Left cardiac atrium (tissue), 4 donors: ENCODE measurements at places on chromosomes 11 and 22. TPM values are rescaled to one million over a fixed set of nuclear protein-coding genes. Genes with fewer than 3 reads are reported as not detected.

DNA sequence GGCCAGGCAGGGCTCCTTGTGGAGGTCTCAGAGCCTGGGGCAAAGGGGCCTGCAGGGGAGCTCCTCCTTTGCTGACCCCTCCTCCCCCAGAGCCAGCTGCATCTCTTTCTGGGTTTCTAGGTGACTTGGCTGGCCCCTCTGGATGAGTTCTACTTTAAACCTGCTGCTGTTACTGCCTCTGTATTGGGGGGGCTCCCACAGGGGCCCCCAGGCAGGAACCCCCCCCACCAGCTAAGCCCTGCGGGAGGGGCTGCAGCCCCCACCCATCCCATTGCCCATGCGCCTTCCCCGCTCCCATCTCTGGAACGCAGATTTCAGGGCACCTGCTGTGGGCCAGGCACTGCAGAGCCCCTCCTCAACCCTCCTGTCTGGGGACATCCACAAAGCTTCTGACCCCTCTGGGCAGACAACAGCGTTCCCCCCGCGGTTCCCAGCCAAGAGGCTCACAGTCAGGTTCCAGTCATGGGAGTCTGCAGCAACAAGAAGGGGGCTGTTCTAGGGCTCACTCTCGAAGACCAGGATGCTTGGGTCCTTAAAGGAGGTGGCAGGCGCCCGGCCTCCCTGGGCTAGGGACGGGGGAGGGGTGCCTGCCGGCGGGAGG, 815 bp upstream of the PLCB3 start:
- DNase-seq = no peak

GRCh38 chr22:39806109-39806508, 87.5 kb downstream of the ENTHD1 start:
- DNase-seq = no peak

DNA sequence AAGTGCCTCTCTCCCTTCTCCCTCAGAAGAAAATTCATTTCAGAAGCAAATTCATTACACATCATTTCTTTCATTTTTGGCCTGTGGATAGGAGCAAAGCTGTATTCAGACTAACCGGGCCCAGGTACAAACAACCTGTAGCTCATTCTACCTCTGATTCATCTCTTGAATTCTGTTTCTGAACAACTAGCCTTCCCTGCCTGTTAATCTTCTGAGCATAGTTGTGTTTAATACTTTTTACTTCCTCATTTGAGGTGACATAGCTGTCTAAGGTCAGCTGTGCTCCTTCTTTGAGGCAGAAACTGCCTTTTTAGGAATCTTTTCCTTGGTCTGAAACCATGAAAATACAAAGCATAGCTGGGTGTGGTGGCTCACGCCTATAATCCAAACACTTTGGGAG, 12.6 kb upstream of the IL18BP start:
- DNase-seq = no peak

GRCh38 chr11:23687991-23688390, 808.9 kb upstream of the LUZP2 start:
- DNase-seq = no peak

Gene UPK3A
- total RNA-seq = not detected

DNA sequence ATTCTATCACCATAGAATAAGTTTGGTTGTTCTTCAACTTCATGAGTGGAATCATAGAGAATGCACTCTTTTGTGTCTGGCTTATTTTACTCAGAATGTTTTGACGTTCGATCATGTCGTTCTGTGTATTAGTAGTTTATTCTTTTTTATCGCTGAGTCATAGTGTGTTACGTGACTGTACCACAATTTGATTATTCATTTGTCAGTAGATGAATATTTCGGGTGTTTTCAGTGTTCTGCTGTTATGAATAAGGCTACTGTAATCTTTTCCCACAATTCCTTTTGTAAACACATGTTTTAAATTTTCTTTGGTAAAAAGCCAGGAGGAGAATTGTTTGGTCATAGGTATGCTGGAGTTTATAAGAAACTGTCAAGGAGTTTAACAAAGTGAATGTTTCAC, 279.9 kb upstream of the B3GAT1 start:
- DNase-seq = no peak

Gene SLC16A8
- 0.27 TPM for total RNA-seq

Gene OSM
- total RNA-seq = 1.4 TPM

- no peak for DNase-seq
Observed at GRCh38 chr11:118128721-118129470, 23.7 kb downstream of the SCN4B start.

GRCh38 chr11:86091566-86091965, 22.7 kb upstream of the PICALM start:
- DNase-seq = no peak

Gene CRYBB2
- total RNA-seq = 0.29 TPM

Gene CABP4
- total RNA-seq = 1.3 TPM

- no peak for DNase-seq
Observed at GRCh38 chr11:73295996-73296318, 12.1 kb upstream of the ARHGEF17 start.

DNA sequence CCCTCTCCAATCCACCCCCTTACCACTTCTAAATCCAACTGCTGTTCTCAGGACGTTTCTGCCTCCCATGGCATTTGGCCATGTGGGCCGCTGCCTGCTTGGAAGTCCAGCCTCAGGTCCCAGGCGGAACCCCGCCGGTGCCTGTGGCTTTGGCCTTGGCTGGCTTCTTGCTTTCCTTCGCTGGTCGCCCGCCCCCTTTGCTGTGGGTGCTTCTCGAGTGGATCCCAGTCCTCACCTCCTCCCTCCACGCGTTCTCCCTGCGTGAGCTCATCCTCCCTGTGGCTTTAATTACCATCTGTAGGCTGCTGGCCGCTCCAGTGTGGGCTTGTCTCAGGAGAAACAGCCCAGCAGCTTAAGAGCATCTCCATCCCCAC, 111.7 kb downstream of the NECTIN1 start:
- DNase-seq = no peak

- peak; percentile 73 for DNase-seq
Observed at GRCh38 chr11:82733444-82734119, at the start of gene FAM181B. TSS of gene FAM181B (minus strand) at chr11:82733864. CDS start at chr11:82733729, 135 bp downstream.

GRCh38 chr11:126352934-126353801, 2.3 kb upstream of the ST3GAL4 start:
- no peak for DNase-seq

DNA sequence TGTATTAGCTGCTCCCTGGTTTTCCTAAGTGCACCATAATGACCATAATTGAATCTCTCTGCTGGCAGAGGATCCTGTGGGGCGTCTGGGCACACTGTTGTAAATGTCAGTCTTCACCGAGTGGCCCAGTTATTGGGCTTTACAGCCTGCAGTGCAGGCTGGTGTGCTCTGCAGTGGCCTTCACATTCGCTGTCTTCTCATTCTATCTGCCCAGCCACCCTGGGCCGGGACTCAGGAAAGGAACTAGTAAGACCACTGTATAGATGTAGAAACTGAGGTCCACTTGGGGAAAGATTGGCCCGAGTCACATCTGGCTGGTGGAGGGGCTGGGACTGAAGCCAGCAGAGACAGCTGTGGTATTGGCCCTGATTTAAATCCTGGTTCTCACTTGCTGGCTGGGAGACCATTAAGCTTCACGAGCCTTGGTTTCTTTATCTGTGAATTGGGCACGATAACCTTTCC, 49.3 kb downstream of the TSPAN18 start:
- no peak for DNase-seq

Gene TPST2
- 22.1 TPM for total RNA-seq

DNA sequence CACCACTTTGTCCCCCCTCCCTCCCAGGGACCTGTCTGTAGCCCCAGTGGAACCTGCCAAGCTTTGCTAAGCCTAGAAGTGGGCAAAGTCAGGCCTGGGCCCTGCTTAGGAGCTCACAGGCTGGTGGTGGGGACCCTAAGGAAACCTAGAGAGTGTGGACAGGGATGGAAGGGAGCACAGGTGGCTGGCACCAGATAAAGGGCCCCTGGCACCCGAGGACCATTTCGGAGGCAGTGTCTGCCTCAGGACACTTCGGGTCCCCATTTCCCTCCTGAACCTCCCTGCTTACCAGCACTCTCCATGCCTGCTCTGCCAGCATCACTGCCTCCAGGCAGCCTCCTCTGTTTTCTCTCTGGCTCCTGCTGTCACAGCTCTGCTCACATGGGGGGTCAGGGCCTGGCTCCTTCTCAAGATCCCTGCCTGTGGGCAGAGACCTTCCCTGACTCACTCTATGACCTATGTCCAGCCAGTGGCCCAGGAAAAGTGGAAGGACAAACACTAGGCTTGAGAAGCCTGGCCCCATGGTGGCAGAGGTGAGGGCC, 13.6 kb upstream of the OMP start:
- peak; percentile 8 for DNase-seq

Gene SPA17
- total RNA-seq = 4.0 TPM

DNA sequence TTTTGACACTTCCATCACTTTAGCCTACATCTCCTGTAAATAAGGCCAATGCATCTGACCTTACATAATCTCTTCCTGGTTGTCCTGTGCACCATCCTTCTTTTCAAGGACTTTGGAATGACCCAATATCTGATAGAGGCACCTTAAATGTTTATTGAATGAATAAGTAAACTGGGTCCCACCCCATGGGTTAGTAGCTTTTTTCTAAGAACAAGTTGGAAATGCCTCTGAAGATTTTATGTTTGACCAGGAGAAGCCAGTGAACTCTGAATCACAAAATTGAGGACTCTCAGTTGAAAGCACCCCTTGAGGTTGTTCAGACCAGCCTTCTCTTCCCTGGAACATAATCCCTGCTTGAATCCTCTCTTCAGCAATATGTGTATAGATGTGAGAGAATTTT, 1.4 kb downstream of the RNF185 start:
- DNase-seq = no peak

GRCh38 chr11:67429038-67429668, 859 bp downstream of the RPS6KB2 start:
- no peak for DNase-seq

- no peak for DNase-seq
Observed at GRCh38 chr11:8315463-8315862, 51.8 kb upstream of the LMO1 start.

DNA sequence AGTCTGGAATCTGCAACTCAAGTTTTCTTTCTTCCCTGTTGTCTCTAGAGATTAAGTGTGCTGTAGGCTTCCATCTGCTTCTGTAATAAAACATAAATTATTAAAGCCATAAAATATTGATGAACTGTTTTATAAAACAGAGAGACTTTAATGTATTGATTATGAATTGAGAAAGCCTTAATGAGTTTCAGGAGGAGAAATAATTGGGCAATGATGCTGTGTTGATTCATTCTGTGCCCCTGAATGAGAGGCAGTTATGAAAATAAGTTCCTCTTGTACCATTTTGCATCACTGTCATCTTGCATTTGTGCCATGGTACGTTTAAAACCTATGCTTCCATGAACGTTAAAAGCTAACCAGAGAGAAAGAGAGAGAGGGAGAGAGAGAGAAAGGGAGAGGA, 194.1 kb upstream of the LARGE1 start:
- DNase-seq = no peak

Gene GTF2H1
- 22.2 TPM for total RNA-seq

DNA sequence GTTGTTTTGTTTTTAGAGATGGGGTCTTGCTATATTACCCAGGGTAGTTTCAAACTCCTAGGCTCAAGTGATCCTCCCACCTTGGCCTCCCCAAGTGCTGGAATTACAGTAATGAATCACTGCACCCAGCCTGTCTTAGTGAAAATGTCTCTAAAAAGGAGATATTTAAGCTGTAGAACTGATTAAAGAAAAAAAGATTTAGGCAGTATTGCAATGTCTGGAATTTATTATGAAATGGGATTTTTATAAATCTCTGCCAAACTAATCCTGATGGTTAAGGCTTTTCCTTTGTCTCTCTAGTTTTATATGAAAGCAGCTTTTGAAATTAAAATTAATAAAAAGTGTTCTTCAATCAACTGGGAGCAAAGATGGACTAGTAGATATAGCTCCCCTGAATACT, 2.1 kb downstream of the PLAAT3 start:
- DNase-seq = no peak

DNA sequence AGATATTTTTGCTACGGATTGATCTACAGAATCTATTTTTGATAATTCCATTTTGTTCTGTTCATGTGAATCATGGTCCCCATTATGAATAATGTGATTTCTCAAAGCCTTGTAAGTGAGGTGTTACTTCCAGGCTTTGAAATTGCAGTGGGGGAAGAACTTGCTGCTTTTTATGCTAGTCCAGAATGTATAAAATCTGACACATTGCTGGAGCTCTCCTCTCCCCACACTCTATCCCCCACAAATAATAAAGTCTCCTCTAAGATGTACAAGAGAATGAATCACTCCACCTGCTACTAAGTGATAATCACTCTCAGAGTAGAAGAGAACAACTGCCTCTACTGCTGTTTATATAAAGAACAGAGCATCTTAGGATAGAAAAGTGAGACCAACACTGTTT, 5.9 kb upstream of the RAB6A start:
- DNase-seq = no peak

Gene NELL1
- not detected for total RNA-seq

Gene PHRF1
- 21.5 TPM for total RNA-seq

DNA sequence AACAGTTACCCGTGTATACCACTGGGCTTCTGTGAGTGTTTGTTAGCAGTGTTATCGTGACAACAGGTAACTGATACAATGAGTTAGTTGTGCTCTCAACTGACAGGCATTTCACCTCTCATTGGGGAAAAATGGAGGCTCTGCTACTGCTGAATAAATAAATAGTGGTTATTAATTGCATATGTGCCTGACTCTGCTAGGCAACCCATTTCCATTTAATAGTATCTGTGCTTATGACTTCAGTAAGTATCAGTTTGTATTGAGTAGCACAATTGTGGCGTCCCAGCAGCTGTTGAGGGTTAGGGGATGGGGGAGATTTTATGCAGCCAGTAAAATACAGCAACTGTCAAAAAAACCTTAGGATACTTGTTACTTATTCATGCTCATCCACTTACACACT, 123.4 kb upstream of the SEZ6L start:
- DNase-seq = no peak

DNA sequence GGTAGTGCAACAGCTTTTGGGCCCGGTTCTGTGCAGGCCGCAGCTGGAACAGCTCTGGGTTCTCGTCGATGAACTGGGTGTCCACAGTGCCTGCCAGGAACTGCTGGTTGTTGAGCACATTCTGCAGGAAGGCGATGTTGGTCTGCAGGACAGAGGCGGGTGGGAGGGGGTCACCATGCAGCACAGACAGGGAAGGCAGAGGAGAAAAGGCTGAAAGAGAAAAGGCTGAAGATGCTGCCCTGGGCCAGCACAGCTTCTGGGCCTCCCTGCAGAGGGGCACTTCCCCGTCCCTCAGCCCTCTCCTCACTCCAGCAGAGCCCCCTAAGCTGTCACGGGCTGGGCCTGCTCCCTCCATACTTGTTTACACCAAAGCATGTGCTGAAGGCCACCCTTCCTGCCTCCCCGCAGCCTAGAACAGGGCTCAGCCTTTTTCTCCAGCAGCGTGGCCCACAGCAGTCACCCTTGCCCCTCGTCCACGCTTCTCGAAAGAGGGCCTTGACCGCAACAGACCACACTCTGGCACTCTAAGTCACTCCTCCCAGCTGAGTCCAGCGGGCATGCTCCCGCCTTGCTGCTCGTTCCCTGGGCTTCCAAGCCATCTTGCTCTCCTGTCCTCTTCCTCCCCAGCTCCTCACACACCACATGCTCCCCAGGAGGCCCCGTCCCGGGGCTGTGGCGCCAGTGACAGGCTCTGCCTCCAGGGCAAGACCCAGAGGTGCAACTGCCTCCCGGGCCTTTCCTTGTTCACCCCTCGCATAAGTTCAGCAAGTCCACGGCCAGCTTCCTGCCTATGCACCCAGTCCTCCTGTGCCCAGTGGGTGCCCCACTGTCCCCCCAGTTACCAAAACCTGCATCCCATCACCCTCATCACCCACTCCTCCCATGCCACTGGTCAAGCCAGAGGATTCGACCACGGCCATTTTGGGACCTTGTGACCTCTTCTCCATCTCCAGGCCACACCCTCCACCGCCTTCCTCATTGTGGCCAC, 3.3 kb upstream of the LRFN4 start:
- DNase-seq = no peak
